CD4-positive, alpha-beta T cell treated with Interleukin-10 for 1 hour (primary cell): ENCODE measurements at places on chromosomes 13 and 19.

DNA sequence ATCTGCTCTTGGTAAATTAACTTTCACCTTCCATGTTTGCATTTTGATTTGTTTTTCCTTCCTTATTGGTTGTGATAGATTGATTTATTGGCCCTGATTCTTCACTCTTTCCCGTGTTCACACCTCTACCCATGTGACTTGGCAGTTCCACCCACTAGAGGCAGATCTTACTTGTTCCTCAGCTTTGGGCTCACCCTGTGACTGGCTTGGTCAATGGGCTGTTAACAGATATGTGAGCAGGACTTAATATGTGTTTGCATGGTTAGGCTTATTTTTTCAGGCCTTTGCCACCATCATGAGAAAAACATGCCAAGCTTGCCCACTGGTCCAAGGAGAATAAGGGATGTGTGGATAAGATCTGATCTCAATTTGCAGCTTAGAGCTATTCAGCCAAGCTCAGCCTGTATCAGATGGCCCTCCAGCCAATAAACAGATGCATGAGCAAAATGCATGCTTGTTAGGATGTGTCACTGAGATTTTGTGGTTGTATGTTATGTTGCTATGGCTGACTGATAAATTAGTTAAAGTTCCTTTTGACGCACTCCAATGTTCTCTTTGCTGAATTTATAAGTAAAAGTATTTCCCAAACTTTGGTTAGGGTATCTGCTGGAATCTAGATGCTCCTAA lies 48.0 kb downstream of the RGCC start:
- DNase-seq: no peak

DNA sequence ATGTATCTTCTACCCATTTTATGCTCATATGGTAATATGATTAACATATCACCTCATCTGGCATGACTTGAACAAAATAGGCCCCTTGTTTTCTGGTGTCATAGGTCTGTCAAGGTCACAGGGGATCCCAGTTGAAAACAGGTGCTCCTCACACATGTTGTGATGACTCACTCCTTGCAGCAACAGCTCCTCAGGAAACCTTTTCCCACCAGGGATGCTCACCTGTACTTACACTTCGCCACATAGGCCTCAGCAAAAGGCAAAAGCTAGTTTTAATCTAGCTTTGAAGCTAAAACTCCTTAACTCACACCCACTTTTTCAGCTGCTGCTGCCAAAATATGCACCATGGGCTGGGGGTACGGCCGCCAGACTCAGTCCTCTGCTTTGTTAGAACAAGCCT lies 110.0 kb upstream of the SOX21 start:
- DNase-seq: no peak

DNA sequence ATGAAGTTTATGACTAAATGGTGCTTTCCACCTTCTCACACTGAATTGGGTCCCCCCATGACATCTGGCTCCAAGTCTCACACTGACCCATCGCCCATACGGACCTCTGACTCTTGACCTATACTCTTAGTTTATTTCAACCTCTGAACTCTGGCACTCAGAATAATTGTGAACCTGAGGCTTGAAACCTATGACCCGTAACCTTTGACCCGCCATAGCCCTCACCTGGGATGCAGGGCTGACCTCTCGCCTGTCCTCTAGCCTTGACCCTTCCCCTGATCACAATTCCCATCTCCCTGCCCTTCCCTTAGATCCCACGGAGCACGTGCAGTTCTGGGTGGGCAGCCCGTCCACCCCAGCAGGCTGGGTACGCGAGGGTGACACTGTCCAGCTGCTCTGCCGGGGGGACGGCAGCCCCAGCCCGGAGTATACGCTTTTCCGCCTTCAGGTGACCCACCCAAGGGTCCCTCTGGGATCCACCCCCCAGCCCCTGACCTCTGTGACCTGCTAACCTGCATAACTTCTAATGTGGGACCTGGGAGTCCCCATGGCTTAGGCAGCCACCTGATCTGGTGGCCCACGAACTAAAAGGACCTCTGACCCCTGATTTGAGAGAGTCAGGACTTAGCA lies 5.1 kb downstream of the BCAM start:
- no peak for DNase-seq

- no peak for DNase-seq
Observed at GRCh38 chr19:43622070-43622469, 2.6 kb upstream of the ZNF428 start.

- no peak for DNase-seq
Observed at GRCh38 chr13:41244556-41244955, 18.8 kb downstream of the MTRF1 start.

DNA sequence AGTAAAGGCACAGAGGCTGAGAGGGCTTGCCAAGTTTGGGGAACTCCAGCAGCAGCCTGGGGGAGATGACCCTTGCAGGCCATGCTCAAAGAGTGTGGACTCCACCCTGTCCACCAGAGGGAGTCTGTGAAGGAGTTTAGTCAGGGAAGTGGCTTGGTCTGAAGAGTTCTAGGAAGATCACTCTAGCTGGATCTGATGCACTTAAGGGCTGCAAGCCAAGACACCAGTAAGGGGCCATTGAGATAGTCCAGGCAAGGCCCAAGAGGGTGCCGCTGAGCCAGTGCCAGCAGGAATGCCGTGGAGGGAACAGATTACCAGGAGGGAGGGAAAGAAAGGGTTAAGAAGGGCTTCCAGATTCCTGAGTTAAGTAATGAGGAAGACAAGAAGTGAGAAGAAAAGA lies 68.7 kb downstream of the ZAR1L start:
- peak; percentile 21 for DNase-seq

- DNase-seq: no peak
Observed at GRCh38 chr19:35301961-35302360, 10.0 kb downstream of the MAG start.
